ENCODE measurements at places on chromosomes 11 and 22.

- no peak for DNase-seq
Observed at GRCh38 chr22:19052941-19053541, 69.2 kb downstream of the DGCR2 start.

- DNase-seq: no peak
Observed at GRCh38 chr11:86244063-86244521, 461 bp upstream of the EED start.

- no peak for DNase-seq
Observed at GRCh38 chr22:38753948-38754750, 1.6 kb downstream of the SUN2 start.

GRCh38 chr11:83115551-83115950 is 41.4 kb upstream of the PCF11 start:
- no peak for DNase-seq

DNA sequence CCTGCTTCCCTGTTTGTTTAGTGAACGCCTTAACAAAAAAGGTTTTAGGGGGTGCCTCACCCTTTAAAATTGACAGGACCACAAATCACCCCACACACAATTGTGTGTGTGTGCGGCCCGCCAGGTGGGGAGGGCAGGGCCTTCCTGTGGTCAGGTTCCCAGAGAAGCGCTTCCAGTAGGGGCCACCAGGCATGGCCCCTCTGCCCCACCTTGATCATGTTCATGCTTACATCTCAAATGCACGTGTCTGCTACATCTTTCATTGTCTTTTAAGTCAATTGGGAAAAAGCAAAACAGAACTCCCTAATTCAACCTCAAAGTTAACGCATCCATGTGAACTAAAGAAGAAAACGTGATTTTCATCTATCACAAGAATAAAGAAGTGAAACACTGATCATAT is 1335.3 kb downstream of the TBC1D22A start:
- no peak for DNase-seq

DNA sequence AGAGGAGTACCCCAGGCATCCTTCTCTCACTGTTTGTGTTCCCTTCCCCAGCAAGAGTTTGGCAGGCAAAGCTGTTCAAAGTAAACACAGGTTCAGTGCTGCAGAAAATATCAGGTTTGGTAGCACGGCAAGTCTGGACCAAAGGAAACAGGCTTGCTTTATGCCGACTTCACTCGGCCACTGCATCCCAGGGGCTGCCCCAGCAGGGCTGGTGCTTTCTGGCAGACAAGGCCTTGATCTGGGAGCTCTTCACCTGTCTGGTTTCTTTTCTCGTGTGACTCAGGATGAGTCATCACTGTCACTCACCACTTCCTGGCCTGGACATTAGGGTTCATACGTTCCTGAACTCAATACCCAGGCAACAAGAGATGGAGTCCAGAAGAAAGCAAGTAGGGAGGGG is 52.6 kb upstream of the NAV2 start:
- no peak for DNase-seq

DNA sequence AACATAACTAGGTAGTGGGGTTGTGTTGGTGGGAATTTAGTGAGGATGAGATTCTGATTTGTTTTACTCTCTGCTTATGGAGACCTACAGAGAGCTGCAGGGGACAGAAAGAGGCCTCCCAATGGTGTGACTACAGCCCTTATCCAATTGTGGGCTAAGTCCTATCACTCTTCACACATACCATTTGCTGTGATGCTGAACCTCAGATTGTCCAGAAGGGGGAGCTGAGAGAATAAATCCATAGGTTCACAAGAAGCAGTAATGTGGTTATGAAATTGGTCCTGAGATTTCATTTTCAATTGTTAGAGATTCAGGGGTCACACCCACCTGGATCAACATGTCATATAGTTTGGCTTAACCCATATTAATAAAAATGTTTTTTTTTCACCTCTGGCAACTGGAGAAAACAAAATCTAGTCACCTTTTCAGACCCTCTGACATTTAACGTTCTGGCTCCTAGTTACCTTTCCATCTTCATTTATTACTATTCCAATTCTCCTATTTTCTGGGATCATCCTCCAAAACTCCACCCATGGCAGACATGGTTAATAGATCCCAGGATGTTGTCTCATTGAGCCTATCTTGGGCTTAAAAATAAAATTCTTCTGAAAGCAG is 53.3 kb upstream of the PTPN5 start:
- DNase-seq: no peak

DNA sequence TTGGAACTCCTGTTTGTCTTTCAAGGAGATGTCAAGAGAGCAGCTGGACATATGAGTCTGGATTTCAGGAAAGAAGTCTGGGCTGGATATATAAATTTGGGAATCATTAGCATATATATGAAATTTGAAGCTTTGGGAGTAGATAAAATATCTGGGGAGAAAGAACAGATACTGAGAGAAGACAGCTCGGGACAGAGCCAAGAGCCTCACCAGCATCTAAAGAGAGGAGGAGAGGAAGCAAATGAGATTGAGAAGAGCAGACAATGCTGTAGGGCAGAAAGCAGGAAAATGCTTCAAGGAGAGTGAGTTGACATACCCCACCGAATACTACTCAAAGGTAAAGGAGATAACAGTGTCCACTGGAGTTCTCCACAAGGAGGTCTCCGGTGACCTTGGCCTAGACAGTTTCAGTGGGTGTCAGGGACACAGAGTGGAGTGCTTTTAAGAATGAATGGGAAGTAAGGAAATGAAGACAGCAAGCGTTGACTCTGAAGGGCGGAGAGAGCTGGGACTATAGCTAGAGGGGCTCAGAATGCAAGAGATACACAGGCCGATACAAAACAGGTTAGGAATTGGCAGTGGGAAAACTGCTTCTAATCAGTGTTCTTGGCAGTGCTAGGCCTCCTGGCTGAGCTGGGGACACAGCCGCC is 862 bp downstream of the APBB1 start:
- DNase-seq: no peak

DNA sequence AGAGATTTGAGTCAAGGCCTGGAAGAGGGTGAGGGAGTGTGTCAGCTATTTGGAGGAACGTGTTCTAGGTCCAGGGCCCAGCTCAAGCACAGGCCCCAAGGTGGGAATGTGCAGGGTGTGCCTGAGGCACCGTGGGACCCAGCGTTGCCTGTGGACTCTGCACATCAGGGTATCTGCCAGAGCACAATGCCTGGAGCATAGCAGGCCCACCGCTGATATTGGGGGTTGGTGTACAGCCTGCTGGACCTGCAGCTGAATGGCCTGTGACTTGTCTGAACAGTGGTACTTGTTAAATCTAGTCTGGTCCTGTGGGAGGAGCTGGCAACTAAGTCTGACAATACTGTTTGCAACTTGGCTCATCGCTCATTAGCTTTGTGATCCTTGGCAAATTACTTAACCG is 131.7 kb downstream of the GRIK4 start:
- no peak for DNase-seq

- no peak for DNase-seq
Observed at GRCh38 chr11:119014209-119014924, 3.8 kb downstream of the RPS25 start.

DNA sequence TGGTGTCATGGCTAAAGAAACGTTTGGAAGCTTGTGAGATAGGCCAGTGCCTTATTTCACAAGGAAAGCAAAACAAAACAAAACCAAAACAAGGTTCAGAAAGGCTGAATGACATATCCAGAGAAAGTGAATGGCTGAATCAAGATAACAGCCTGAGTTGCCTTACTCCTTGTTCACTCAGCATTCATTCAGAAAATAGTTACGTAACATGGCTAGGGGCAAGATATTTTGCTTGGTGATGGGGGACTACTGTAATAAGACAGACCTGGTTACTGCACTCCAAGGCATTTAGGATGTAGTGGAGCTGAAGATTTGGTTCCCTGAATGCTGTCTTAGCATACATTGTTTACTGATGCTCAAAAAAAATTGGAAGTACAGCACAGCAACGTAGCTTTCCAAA is 47.7 kb downstream of the C11orf91 start:
- no peak for DNase-seq

DNA sequence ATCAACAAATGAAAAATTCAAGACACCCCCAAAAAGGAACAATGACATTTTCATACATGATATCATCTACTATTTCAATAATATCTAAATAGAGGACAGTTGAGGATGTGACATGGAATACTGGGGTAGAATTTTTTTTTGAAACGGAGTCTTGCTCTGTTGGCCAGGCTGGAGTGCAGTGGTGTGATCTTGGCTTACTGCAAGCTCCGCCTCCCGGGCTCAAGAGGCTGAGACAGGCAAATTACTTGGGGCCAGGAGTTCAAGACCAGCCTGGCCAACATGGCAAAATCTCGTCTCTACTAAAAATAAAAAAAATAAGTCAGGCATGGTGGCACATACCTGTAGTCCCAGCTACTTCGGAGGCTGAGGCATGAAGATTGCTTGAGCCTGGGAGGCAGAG is 41.4 kb downstream of the LRRC74B start:
- DNase-seq: no peak

GRCh38 chr22:49330421-49331222 is 497.1 kb downstream of the BRD1 start:
- DNase-seq: no peak

GRCh38 chr11:124920870-124921609 is 2.0 kb downstream of the HEPN1 start:
- peak; percentile 93 for DNase-seq

DNA sequence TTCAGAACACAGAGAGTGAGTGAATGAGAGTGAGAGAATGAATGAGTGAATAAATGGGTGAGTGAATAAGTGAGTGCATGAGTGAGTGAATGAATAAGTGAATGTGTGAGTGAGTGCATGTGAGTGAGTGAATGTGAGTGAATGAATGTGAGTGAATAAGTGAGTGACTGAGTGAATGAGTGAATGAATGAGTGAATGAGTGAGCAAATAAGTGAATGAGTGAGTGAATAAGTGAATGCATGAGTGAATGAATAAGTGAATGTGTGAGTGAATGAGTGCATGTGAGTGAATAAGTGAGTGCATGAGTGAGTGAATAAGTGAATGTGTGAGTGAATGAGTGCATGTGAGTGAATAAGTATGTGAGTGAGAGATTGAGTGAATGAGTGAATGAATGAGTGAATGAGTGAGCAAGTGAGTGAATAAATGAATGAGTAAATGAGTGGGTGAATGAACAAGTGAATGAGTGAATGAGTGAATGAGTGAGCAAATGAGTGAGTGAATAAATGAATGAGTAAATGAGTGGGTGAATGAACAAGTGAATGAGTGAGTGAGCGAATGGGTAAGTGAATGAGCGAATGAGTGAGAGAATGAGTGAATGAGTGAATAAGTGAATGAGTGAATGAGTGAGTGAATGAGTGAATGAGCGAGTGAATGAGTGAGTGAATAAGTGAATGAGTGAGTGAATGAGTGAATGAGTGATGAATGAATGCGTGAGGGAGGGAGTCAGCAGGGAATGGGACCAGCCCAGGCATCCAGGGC is 21.3 kb upstream of the MUC5B start:
- no peak for DNase-seq

DNA sequence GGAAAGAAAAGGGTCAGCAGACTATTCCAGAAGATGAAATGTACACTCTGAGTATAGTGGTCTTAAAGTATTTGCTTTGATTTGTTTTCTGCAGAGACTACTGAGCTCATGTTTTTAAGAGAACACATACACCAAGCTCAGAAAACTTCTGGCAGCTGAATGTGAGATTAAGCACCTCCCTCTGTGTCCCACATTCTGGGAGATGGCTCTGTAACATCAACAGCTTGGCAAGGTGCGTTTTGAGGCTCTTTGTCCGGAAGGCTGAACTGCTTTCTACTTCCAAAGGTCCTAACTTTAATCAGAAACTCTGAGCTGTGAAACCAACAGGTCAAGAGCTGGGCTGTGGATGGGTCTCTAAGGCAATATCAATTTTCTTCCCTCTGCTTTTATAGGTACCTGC is 36.4 kb upstream of the GLYAT start:
- no peak for DNase-seq
